ENCODE measurements at places on chromosomes 4 and X.

DNA sequence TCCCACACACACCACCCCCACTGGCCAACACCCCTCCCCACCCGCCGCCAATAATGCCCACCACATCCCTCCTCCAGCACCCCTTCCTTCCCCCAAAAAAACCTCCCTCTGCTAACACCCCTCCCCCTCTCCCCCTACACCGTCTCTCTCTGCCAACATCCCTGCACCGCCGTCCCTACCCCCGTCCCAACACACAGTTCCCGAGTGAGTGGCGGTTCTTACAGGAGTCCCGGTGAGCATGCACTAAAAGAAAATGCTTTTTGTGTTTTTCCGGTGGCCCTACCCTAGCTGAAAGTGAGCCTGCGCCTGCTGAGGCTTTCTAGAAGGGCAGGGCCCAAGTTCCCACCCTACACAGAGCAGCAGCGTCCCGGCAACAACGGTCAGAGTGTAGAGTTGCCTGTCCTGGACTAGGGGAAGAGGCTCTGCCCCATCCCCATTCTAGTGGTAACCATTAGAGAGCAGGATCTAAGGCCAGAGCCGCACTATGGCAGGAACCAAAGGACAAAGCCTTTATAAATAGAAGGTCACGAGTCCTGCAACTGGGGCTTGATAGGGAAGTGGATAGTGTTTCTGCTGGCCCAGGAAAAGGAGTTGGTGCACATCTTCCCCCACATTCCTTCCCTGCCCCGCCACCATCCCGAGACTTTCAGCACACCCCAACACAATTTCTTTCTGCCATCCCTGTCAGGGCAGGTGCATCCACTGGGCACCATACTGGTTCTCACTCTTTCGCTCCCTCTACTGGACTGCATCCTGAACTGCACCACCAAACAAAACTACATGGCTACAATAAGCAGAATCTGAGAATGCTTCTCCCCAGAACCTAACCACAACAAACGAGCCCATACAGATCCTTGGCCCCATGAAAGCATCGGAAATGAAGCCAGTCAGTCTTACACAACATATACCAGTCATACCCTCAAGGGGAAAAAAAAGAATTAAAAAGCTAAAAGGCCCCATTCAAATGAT is 78.1 kb upstream of the PAGE3 start:
- no peak overlapping the region for H3K27ac ChIP-seq
- H3K4me1 ChIP-seq: peaks cover 12% of the 10 kb centered on the region
- H3K36me3 ChIP-seq: no peaks in the 10 kb centered on the region
- DNase-seq: peak; percentile 10
- H3K4me3 ChIP-seq: no peak overlapping the region
- no peaks in the 10 kb centered on the region for H3K27me3 ChIP-seq

- no peak overlapping the region for H3K27ac ChIP-seq
- no peaks in the 10 kb centered on the region for H3K4me1 ChIP-seq
- no peak for DNase-seq
- no peaks in the 10 kb centered on the region for H3K27me3 ChIP-seq
- H3K36me3 ChIP-seq: no peaks in the 10 kb centered on the region
These were observed 250.5 kb downstream of the TLL1 start for GRCh38 chr4:166123546-166123945.

GRCh38 chr4:105634402-105635080 is 73.9 kb downstream of the INTS12 start:
- peaks cover 7% of the 10 kb centered on the region for H3K27me3 ChIP-seq
- H3K4me3 ChIP-seq: no peak overlapping the region
- DNase-seq: no peak
- H3K27ac ChIP-seq: no peak overlapping the region
- no peaks in the 10 kb centered on the region for H3K36me3 ChIP-seq

DNA sequence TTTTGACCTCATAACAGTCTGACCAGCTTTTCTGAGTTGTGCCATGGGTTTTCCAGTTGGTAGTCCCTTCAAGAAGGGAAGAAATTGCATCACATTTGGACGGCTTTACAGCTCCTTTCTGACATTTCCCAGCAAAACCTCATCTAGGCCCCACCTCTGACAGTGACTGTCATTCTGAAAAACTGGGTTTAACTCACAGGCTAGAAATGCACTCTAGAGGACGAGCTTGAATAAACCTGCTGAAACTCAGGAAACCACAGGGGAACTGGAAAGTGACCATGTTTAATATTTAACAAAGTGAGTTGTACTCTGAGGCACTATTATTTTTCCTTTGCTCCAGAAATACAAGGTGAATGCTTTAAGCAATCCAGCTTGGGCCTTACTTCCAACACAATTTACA is 434.3 kb upstream of the RASGEF1B start:
- H3K4me1 ChIP-seq: no peaks in the 10 kb centered on the region
- peaks cover 5% of the 10 kb centered on the region for H3K27me3 ChIP-seq
- no peak overlapping the region for H3K4me3 ChIP-seq
- peak; percentile 7 for DNase-seq
- H3K36me3 ChIP-seq: no peaks in the 10 kb centered on the region
- H3K27ac ChIP-seq: no peak overlapping the region

DNA sequence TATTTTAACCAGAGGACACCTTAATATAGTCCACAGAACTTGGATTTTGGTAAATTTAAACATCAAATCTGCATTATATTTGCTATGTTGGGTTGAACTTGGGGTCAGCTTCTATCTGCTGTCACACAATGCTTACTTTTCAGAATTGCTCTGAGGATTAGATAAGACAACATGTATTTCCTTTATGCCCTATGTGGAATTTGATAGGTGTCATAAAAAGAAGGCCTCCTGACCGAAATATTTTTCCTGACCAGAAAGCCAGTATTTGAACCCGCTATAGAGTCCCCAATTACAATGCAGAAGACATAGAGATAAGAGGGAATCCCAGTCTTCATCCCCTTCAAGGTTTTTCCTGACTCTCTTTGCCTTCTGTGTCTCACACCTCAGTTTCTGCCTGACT is 4.1 kb downstream of the MTTP start:
- H3K4me1 ChIP-seq: no peaks in the 10 kb centered on the region
- H3K27ac ChIP-seq: no peak overlapping the region
- DNase-seq: no peak

DNA sequence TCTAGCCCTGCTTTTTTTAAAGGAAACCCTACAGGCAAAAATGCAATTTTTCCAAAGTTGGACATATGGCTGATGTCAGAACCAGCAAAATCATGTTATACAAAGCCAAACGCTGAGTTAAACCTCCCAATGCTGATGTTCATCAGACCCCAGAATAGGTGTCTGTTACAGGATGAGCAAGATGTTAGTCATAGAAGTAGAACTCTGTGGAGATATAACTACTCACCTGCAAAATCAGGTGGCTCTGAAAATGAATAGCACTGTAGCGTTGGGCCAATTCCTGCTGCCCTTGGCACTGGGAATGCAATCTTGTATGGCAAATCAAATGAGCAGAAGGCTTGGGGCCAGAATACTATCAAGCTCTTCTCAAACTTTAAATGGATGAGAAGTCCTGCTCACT is 634.1 kb downstream of the RPA4 start:
- no peak overlapping the region for H3K27ac ChIP-seq
- no peaks in the 10 kb centered on the region for H3K4me1 ChIP-seq
- H3K27me3 ChIP-seq: no peaks in the 10 kb centered on the region
- H3K4me3 ChIP-seq: no peak overlapping the region

- H3K27me3 ChIP-seq: peaks cover 12% of the 10 kb centered on the region
- H3K4me1 ChIP-seq: peaks cover 3% of the 10 kb centered on the region
- H3K36me3 ChIP-seq: peaks cover 2% of the 10 kb centered on the region
- H3K27ac ChIP-seq: no peak overlapping the region
- no peak for DNase-seq
- no peak overlapping the region for H3K4me3 ChIP-seq
These were observed 3.2 kb downstream of the GBA3 start for GRCh38 chr4:22695917-22696316.

GRCh38 chrX:45711231-45711630 is 510.6 kb upstream of the DIPK2B start:
- peaks cover 35% of the 10 kb centered on the region for H3K4me1 ChIP-seq
- H3K27me3 ChIP-seq: no peaks in the 10 kb centered on the region
- H3K36me3 ChIP-seq: no peaks in the 10 kb centered on the region
- no peak for DNase-seq

- H3K4me1 ChIP-seq: no peaks in the 10 kb centered on the region
- H3K27me3 ChIP-seq: no peaks in the 10 kb centered on the region
- no peak for DNase-seq
- H3K4me3 ChIP-seq: no peak overlapping the region
These were observed 126.6 kb downstream of the HNRNPD start for GRCh38 chr4:82247171-82247570.
